ENCODE measurements at places on chromosomes 1 and 21. TPM values are rescaled to one million over a fixed set of nuclear protein-coding genes. Genes with fewer than 3 reads are reported as not detected.

The ZNF683 gene
- polyA plus RNA-seq: not detected

DNA sequence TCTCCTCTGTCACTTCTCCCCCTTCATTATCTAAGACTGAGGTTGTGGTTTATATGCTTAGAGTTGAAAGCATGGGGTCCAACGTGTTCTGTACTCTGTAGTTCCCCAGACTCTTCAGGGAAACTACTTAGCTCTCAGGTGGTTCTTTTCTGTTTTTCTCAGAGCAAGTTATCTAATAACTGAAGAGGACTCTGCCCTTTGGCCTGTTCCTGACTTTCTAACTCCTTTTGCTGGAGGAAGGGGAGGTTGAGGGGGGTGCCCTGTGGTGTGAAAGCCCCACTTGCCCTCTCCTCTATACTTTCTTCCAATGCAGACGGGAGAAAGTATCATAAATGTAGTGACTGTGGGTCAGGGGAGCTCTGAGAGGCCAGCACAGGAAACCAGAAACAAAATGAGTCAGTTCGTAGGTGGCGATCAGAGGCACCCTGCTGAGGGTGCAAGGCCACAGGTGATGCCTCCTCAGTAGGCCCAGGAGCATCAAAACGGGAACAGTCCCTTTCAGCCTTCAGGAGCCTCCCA is 5.0 kb downstream of the SLC25A44 start:
- no peak for DNase-seq

DNA sequence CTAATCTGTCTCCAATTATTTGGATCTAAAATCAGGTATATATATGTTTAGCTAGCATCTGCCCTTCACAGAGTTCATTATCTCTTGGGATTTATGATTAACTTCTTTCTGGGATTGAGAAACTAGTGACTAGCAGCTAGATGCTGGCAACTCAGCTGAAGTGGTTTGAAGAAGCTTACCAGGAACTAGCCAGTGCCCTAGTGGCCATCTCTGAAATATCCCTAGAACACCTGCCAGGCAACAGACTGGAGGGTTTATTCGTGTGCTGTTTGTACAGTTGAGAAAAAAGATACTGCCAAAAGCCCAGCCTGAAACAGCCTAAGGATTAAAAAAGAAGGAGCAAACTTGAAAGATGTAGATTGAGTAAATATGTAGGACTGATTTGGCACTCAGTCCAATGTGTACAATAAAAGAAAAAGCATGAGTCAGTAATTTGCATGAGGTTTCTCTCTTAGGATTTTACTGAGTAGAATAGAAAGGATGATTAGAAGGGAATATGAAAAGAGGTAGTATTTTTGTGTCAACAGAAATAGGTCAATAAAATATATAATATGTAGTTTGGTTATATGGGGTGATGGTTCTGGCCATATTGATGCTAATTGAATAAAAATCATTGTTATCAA is 1144.6 kb upstream of the ADGRL2 start:
- DNase-seq: no peak

DNA sequence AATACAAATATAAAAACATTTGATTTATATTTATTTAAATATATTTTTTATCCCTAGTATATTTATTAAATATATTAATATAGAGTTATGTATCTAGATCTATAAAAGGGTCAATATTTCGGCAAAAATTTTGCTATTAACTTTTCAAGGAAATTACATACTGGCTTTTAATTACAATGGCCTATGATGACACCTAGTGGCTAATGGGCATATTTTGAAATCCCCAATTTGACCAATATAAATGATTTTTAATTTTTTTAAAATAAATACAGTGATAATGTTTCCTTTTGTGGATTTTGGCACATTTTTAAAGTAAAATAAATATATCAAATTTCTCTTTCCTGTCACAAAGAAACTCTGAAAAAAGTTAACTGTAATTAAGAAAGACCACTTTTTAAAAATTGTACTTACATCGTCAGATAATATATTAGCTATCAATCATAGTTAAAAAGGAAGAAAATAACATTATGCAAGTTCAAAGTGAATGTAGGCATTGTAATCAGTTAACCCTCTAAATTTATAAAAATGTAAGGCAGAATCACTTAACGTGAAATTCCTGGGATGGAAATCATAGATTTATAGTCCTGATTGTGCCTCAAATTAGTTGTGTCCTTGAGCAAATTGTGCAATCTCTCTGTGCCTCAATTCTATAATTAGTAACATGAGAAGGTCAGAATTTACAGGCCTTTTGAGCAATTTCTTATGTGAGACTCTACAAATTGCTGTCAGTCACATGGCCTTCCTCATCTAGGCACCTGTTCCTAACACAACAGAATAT is 25.6 kb upstream of the RGS13 start:
- DNase-seq: no peak

- no peak for DNase-seq
These were observed 9.4 kb downstream of the C1orf162 start for GRCh38 chr1:111483166-111483565.

DNA sequence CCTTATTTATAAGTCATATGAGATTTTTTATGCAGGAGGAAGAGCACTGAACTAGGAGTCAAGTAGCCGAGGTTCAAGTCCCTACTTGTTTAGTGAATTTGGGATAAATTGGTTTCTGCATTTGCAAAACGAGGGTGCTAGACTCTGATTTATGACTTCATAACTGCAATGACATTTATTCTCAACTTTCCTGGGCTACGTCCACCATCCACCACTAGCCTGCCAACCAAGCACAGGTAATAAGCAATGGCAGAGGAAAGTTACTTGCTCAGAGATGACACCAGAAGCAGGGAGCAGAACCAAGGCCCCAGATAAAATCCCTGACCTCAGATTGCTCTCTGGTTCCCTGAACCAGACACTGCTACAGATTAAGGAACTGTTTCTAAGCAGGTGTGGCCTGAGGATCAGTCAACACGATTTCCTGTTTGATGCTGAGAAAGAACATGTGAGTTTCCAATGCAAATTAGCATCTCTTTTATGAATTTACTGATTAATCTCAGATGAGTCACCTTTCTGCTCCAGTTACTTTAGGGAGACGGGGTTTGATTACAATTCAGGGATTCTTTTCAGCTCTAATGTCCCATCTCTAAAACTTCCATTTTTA is 52.7 kb downstream of the PLPP3 start:
- DNase-seq: no peak

The PFKFB2 gene
- polyA plus RNA-seq: 1.7 TPM

DNA sequence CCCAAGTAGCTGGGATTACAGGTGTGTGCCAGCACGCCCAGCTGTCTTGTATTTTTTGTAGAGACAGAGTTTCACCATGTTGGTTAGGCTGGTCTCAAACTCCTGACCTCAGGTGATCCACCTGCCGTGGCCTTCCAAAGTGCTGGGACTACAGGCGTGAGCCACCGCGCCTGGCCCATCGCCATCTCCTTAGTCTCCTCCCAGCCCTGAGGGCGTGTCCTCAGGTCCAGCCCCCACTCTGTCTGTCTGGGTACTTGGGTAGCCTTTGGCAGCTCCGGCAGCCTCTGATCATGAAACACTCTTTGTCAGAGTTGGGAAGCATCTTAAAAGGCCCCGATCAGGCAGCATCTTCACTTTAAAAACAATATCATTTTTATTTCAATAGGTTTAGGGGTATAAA is 90.3 kb upstream of the DISP3 start:
- DNase-seq: no peak

The UBASH3A gene
- polyA plus RNA-seq: not detected

The CALML6 gene
- polyA plus RNA-seq: 0.21 TPM

- DNase-seq: no peak
These were observed 7.6 kb upstream of the RAP1A start for GRCh38 chr1:111611986-111612385.

DNA sequence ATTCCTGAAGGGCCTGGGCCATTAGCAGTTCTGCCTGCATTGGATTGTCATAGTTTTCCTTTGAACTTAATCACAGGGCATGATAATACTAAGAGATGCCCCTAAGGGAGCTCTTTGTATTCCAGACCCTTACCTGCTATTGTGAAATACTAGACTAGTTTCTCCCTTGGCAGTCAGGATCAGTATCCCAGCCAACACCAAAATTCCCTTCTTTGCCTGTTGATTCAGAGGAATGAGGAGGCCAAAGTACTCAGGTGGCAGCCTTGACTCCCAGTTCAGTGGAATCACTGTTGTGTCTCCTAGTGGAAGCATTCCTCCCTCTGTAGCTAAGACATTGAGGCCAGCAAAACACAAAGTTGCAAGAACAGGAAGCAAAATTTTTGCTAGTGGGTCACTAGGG is 20.7 kb downstream of the SLAMF7 start:
- no peak for DNase-seq

GRCh38 chr1:19254416-19254815 is 2.8 kb downstream of the MRTO4 start:
- DNase-seq: no peak

GRCh38 chr1:148166558-148167492 is 14.7 kb upstream of the NBPF11 start:
- no peak for DNase-seq

DNA sequence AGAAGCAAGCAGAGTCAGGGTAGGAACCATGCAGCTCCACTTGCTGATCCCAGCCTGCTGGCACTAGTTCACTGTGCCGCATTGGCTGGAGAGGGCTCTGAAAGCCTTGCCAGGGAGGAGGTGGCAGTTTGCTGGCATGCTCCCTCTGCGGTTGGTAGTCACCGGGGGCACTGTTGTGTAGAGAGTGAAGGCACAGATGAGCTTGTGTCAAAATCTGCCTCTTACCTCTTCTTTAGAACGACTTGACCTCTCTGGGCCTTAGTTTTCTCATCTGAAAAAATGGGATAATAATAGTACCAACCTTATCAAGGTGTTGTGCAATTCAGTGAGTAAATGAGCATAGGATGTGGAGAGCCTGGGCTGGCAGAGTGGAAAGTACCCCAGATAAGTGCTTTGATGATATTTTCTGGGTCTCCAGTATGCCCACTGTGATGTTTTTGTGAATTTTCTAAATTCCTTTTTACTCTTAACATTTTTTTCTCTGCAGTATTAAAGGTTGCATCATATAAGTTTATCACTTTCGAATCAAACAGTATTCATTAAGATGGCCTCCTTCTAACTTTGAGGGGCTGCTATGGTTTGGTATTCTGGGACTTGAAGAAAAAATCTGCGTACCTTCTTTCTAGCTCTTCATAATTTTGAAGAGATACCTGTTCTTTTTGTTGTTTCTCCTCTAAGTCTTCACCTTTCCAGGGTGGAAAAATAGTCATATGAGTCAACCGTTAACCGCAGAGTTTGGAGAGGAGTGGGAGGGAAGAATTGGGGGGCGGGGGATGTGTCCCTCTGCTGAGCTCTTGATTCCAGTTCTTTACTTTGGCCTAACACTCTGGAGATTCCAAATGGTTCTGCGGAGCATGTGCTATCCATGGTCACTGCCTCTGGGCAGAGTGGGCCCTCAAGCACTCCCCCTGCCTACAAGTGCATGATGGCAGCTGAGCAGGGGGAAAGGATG is 26.8 kb downstream of the SZRD1 start:
- DNase-seq: no peak

DNA sequence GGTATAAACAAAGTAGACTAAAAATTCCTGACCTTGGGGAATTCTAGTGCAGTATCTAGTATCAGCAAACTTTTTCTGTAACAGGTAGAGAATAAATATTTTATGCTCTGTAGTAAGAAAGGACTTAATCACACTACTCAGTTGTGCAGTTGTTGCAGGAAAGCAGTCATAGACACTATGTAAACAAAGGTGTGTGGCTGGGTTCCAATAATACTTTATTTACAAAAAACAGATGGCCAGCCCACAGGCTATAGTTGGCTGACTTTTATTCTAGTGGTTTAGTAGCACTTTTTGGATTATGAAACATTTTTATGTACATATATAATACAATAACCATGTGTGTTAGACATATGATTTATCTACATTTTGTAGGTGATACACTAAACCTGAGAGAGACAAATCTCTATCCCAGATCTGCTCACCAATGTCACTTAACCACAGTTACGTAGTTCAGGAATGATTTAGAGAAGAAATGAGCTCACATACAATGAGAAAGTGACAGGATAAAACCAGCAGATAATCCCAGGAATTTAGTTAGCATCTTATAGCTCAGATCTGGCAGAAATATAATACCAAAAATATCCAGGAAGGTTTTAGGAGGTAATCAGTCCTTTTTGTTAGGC is 56.1 kb downstream of the MIER1 start:
- DNase-seq: peak; percentile 4

DNA sequence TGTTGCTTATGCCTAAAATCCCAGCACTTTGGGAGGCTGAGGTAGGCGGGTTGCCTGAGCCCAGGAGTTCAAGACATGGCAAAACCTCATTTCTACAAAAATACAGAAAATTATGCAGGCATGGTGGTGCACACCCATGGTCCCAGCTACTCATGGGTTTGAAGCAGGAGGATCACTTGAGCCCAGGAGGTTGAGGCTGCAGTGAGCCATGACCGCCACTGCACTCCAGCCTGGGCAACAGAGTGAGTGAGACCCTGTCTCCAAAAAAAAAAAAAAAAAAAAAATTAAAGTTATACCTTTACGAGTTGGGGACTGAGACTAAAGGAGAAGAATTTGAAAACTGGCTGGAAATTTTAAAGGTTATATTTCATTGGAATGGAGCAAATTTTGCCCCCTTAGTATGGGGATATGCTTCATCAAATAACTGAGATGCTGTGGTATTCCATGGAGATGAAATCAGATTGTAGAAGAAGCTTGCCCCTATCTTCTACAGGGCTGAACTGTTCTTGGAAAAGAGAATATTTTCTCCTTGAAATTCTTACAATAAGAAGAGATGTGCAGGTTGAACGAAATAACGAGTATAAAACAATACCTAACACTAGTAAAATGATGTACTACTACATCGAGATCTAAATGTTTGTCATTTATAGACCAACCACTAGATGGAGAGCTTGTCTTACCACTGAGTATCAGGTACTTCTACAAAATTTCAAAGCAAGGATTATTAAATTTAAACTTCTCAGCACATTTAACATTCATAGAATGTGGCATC is 34.9 kb upstream of the SCYL3 start:
- peak; percentile 16 for DNase-seq

DNA sequence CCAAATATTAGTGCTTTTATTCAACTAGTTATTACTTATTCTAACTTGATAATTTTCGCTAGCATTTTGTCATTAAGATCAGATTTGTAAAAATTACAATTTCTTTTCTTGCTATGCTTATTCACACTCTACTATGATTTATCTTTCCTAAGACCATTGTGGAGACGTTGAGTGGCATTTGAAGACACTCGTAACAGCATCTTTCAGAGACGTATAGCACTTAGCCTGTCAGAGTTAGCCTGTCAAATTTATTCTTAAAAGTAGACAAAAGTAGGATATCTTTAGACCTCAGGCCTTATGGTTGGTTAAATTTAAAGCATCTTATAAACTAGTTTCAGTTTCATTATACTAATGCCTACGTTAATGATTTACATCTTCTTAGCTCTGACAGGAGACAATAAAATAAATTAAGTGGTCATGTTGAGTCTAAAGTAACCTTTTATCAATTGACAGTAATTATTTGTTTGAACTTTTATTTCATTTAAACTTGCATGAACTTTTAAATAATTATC is 1410.1 kb downstream of the MRPL39 start:
- DNase-seq: no peak

GRCh38 chr1:58812926-58813325 is 29.1 kb upstream of the JUN start:
- no peak for DNase-seq

- no peak for DNase-seq
These were observed 409.9 kb downstream of the HLX start for GRCh38 chr1:221289103-221289502.

The EBNA1BP2 gene
- polyA plus RNA-seq: 61.6 TPM

The ELAPOR1 gene
- 0.88 TPM for polyA plus RNA-seq

- DNase-seq: no peak
These were observed 143.5 kb downstream of the ASTN1 start for GRCh38 chr1:177020851-177021589.

The COL11A1 gene
- polyA plus RNA-seq: 8.3 TPM
